ENCODE measurements at places on chromosomes 2 and 18.
A peak's percentile ranks its signal among the peaks of the same experiment; 100 is the strongest.

GRCh38 chr2:8328217-8328616, 353.6 kb upstream of the ID2 start:
- no peak for DNase-seq

DNA sequence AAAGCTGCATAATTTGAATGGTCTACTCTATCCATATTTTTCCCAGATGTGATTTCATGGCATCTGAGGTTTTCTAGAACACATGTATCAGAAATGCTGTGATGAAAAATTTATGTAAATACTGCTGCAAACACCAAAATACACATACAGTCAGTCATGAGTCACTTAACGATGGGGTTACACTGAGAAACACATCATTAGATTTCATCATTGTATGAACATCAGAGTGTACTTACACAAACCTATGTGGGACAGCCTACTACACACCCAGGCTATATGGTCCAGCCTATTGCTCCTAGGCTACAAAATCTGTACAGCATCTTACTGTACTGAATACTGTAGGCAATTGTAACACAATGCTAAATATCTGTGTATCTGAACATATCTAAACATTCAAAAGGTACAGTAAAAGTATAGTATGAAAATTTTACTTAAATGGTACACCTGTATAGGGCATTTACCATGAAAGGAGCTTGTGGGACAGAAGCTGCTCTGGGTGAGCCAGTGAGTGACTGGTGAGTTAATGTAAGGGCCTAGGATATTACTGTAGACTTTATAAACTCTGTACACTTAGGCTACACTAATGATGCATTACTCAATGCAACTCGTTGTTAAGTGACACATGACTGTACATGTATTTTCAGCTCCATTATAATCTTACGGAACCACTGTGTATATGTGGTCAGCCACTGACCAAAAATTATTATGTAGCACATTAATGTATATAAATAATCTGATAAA, 33.5 kb downstream of the PNO1 start:
- peak; percentile 43 for DNase-seq

DNA sequence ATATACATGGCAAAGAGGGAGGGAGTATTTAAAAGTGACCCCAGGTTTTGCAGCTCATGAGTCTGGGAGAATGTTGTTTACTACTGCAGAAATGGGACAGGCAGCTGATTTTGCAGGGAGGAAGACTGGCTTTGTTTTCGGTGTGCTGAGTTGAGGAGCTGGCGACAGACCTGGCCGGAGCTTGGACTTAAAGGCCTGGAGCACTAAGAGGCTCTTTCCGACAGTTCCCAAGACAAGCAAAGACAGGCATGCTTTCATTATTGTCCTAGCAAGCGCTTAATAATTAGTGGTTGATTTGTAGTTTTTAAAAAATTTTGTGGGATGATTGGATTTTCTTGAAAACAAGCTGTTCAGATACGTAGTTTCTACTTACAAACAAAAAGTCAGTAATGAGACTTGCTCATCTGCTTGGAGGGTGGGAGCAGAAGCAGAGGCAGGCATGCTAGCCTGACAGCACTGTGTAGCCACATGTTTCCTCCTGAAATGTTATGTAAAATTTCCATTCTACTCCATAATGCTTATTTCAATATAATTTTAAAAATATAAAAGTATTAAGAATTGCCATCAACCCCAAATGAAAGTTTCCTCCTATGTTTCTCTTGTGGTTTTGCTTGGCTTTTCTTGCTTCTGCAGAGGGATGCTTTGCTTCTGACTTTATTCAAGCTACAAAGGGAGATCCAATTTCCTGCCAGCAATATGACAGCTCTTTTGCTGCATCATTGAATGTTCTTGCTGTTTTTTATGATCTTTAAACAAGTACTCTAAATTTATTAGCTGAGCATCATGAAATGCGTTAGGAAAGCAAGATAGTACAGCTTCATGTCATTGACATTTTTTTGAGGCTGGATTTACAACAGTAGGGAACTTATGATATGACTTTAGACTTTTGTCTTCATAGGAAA, 75.8 kb downstream of the PHLPP1 start:
- DNase-seq: no peak

GRCh38 chr2:60070736-60071489, 482.5 kb downstream of the BCL11A start:
- DNase-seq: no peak

DNA sequence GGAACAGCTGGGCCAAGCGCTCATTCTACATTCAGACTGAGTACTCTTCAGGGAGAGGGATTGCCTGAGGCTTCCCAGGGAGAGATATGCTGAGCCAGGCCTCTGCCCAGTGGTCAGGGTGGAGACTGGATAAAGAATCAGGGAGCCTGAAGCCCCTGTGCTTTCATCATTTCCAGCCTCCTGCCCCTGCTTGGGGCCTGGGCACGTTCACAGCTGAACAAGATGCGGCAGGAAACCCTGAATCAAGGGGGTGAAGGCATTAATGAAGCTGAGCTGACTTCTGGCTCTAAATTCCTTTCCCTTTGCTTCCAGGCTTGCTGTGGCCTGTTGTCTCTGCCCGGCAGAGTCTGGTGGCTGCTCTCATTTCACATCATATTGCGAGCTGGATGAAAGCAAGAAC, 35.0 kb downstream of the RPL37A start:
- DNase-seq: no peak

- DNase-seq: no peak
Observed at GRCh38 chr2:172021955-172022354, 22.2 kb downstream of the METAP1D start.

GRCh38 chr2:208296610-208297009, 30.6 kb downstream of the PIKFYVE start:
- no peak for DNase-seq

DNA sequence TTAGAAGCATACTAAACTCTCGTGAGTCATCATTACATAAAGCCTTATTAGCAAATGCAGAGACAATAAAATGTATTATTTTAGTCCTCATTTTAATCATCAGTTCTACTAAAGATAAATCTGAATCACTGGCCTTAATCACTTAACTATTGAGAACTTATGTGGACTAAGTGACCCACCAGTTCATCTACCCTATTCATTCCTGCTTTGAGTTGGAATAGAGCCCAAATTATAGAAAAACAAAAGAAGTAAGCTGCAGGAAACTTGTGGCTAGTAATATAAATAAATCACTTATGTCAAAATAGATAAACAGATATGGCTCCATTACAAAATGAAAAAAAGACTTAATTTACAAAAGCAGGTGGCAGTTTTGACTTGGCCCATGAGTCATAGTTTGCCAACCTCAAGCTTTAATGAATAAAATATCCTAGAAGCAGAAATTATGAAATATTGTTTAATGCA, 851.8 kb upstream of the CRIM1 start:
- DNase-seq: no peak

DNA sequence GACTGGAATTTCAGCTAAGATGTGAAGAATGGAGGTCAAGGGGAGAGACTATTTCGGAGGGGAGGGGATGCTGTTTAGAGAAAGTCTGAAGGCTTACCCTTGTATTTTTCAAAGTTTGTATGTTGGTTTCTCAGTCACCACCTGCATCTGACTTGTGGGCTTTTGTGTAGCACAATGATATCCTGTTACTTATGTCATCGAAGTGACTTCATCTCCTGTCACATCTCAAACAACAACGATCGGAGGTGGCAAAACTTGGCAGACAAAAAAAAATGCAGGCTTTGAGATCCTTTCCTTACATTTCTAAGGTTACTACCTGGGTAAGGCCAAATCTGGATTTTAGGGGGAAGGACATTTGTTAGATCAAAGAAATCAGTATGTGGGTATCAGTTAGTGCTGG, 11.7 kb upstream of the CXCR4 start:
- DNase-seq: no peak

- no peak for DNase-seq
Observed at GRCh38 chr2:126700677-126701076, 44.7 kb downstream of the GYPC start.

GRCh38 chr2:225334514-225334913, 65.0 kb upstream of the NYAP2 start:
- no peak for DNase-seq

- no peak for DNase-seq
Observed at GRCh38 chr2:230829959-230830358, 34.8 kb upstream of the ITM2C start.

DNA sequence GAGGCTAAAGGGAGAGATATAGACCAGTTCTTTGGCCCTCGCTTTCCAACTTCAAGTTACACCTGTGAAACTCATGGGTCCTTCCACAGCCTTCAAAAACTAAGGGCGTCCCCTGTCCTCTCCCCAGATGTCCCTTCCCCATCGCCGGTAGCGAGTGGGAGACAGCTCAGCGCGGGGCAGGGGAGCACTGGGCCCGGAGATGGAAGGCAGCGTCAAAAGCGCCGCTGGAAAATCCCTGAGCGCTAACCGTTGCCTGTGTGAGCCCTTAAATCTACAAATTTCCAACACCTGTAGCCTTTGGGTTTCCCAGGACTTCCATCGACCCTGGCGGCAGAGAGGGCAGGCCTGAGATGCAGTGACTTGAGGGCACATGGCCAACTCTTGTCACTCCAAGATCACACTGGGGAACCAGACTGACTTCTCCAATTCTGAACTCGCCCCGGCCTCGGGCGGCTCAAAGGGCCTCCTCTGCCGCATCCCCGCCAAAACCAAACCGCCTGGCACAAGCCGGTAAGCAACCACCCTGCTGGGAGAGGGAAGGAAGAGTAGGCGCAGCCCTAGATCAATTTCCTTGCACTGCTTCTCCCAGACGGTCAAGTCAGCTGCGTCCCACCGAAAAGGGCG, 879 bp upstream of the EPAS1 start:
- no peak for DNase-seq

- no peak for DNase-seq
Observed at GRCh38 chr18:39839782-39840181, 2115.3 kb upstream of the PIK3C3 start.

DNA sequence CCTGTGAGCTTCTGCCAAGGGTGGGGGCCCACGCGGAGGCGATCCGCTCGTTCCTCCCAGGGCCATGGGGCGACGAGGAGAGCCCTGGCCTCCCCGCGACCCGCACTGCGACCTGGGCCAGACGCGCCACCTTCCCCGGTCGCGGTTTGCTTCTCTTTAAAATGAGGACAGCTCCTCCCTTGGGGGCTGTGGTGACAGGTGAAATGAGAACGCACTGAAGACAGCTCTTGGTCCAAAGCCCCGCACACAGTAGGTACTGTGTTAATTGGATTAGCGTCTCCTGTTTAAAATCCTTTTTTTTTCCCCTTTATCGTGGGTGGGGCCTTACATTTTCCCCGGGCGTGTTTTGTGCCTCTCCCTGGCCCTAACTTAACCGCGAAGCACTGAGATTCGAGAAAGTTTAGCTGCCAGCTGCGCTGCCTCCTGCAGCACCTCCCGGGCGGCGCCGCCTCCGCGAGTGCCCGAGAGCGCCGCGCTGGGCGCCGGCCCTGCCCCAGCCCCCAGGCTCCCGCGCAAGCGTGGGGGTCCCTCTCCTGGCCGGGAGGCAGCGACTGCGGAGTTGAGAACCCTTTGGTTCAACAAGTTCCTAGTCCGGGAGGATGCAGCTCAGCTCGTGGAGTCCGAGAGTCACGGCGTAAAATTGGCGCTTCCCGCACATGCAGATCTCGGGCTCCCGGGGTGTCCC, 1.1 kb downstream of the HPCAL1 start:
- peak; percentile 23 for DNase-seq

DNA sequence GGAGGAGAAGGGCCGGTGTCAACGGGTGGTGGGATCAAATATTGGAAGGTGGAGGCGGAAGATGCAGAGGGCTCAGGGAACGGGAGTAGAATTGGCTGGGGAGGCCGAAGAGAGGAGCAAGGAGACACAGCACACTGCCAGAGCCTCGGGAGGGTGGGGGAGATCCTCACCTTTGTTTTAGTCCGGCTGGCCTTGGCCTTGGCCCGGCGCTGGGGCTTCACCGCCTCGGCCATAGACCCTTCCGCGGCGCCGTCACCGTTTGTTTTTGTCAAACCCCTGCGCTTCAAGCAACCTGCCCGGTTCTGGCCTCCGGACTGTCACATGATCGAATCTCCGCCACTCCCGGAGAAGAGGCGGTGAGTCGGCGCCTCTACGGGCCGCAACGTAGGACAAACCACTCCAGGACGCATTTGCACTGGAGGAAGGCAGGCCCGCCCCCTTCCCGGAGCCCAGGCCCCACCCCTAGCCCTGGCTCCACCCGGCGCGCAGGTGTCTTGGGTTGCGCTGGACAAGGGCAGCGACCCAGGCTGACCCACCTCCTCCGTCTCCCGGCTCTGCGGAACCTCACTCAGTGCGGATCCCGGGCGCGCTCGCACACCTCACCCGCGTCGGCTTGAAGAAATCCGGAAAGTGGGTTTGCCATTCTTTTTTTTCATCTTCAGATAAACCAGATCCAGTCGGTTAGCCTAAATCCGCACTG, at the start of gene EPG5:
Gene EPG5, minus strand, starts transcription at position 323 of the 700 bp plus-strand sequence. Its CDS starts 90 bp downstream, at position 233.
- peak; percentile 93 for DNase-seq

DNA sequence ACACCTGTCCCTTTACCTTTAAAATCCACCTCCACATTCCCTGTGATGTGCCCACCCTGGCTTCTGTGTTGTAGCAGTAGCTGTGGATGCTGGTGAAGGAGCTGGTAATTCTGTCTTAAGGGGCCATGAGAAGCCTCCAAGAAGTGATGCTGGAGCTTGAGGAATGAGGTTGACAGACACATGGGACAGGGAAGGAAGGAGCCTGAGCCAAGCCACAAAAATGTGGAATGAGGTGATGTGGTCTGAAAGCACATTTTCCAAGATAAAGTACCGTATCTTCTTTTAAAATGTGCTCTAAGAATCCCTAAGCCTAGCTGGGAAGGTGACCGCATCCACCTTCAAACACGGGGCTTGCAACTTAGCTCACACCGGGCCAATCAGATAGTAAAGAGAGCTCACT, 31.2 kb downstream of the VWA3B start:
- peak; percentile 9 for DNase-seq

DNA sequence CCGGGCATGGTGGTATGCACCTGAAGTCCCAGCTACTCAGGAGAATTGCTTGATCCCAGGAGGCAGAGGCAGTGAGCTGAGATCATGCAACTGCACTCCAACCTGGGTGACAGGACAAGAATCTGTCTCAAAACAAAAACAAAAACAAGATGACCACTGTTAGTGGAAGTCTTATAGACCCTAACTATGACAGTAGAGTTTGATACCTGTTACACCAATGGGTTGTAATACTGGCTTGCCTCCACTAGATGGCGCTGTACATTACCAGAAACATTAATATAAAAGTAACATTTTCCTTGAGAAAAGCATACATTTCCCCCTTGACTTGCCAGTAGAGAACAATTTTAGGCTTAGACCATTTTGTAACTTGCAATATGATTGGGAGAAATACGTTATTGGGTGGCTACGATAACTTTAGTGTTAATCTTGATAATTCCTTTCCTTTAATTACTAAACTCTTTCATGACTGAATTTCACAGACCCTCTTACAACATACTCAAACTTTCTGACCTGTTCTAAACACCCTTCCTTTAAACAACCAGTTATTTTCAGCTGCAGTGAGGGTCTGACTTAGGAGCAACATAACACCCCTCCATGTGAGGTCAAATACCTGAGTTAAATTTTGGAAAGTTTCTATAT, 19.5 kb downstream of the SLC25A52 start:
- DNase-seq: peak; percentile 49
